T-helper 1 cell (primary cell): ENCODE measurements at places on chromosomes 4 and X.

DNA sequence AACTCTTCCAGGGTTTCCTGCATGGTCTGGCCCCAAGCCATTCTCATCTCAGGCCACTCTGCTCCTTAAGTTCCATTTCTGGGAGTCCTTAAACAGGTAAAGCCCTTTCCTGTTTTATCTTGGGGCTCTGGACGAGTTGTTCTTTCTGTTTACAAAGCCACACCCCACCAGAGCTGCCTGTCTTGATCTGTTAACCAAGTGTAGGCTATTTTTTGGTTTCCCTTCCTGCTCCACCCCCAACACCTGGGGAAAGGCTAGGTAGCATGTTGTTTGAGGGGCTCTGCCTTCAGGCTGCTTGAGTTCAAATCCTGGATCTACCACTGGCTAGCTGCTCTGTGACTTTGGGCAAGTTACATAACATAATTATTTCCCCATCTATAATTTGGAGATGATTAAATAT is 40.0 kb downstream of the ERVMER34-1 start:
- DNase-seq: no peak

- no peak for DNase-seq
Observed at GRCh38 chr4:38117591-38117990, 157.4 kb downstream of the PTTG2 start.

DNA sequence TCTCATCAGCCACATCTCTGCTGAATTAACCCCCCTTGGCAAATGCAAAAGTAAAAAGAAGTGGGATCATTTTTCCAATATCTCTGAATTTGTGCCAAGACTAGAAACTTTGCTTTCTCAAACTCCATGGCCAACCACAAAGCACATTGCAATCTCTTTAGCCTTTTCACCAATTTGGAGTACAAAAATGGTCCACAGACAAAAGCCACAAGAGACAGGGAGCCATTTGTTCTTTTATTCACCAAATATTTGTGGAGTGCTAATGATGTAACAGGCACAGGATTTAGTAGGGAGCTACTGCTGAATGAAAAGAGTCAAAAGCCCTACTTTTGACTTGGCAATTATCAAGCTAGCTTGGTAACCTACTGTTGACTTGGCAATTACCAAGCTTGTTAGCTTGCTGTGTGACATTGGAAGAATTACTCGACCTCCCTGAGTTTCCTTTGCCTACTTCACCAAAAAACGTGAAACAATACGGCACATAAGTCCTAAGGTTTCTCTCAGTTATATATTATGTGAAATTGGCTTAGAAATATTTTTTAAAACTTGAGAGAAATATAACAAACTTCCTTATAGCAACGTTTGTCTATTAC is 97.1 kb upstream of the KLF3 start:
- DNase-seq: no peak

DNA sequence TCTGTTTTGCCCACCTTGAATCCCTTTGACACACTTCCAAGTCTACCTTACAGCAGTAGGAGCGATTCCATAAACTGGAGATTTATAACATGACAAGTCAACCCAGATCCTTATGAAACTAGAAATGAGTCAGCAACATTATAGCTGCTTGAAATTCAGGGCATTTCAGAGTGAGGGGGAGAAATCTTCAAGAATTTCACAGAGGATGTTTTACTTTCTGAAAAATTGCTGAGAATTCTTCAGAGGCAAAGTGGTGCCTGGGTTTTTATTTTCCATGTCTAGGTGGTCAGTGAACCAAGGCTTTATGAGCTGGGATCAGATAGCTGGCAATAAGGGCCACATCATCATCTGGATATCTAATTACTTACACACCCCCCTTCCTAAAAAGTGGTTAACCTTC is 119.8 kb downstream of the PPARGC1A start:
- DNase-seq: no peak

DNA sequence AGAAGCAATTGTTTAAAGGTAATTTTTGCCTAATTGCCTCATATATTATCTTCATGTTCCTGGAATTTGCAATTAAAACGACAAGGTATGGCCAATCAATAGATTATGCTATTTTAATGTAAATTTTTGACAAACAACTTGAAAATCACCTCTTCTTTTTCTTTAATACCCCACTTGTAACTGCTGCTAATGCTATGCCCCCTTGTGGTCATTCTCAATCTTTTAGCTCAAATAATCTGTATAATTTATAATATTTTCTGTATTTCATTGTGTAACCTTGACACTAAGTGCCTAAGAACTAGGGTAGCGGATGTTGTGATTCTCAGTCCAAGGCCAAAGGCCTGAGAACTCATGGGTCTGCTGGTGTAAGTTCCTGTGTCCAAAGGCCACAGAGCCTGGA is 831.7 kb upstream of the POU3F4 start:
- DNase-seq: no peak

GRCh38 chr4:39166177-39166576 is 16.2 kb upstream of the WDR19 start:
- DNase-seq: no peak

- DNase-seq: no peak
Observed at GRCh38 chr4:15427161-15427560, 672 bp upstream of the C1QTNF7 start.

GRCh38 chrX:30153175-30153880 is 62.0 kb upstream of the MAGEB2 start:
- DNase-seq: no peak

- no peak for DNase-seq
Observed at GRCh38 chr4:154124539-154125255, 335.8 kb upstream of the SFRP2 start.

- DNase-seq: no peak
Observed at GRCh38 chrX:14051416-14051815, 21.7 kb upstream of the GEMIN8 start.

- no peak for DNase-seq
Observed at GRCh38 chr4:80015407-80016189, 57.4 kb downstream of the ANTXR2 start.

DNA sequence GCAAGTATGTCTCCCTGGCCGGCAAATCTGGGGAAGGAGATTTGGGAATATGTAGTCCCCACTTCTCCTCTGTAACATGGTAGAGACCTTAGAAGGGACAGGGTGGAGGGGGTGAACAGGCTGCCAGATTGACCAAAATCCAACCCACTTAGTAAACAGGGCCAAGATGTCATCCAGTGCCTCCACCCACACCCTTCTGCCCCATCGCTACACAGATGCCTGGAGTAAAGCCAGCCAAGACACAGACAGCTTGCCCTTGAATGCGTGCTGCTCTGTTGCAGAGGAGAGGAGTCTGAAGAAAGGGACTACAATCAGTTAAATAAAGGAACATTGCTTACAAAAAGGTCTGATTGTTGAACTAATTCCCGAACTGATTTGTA is 160.1 kb upstream of the LDB2 start:
- DNase-seq: no peak

DNA sequence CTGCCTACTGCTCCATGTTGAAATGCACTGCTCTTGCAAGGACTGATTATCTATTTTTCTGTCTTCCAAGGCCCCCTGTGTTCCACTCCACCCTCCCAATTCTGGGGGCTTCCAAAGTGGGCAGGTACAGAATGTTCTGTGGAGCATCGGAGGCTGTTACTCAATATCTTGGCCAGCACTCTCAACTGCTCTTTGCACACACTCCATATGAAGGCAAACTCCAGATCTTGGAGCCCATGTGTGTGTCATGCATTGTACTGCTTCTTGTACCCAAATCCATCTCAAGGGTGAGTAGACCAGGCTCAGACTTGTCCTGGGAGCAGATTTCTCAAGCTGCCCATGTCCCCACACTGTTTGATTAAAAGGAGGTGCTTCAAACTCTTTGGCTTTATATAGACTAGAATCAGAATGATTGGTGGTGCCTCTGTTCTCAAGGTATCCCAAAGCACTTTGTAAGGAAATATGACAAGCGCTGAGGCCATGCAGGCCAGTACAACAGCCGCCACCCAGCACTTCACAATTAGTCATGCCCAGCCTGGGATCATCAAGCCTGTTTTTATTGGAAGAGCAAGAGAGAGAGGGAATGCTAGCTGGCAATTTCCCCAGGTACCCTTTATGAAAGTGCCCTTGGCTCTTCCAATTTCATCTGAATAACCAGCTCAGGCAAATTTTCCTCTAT is 44.3 kb downstream of the AR start:
- no peak for DNase-seq

DNA sequence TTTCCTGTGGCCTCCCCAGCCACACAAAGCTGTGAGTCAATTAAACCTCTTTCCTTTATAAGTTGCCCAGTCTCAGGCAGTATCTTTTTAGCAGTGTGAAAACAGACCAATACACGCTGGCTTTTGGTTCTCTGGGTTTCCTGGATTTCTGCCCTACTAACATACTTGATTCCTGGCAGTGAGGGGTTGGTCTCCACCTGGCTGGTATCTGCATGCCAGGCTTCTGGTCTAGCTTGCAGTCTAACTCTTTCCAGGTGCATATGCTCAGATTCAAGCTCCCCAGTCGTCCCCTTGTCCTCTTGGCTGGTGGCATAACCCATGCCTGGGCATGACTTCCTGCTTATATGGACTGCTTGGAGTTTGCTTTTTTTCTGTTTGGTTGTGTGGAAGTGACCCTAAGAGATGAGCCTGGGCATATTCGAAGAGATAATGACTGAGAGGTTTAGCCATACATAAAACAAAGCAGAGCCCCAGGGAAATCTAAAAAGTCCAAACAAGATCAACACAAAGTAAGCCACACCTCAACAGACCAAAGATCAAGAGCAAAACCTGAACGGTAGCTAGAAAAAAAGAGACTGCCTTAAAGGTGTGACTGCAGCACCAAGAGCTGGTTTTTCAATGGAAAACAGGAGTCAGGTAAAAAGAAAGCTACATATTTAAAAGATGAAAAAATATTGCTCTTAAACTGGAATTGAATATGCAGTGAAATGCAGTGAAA is 102.1 kb upstream of the STS start:
- no peak for DNase-seq

DNA sequence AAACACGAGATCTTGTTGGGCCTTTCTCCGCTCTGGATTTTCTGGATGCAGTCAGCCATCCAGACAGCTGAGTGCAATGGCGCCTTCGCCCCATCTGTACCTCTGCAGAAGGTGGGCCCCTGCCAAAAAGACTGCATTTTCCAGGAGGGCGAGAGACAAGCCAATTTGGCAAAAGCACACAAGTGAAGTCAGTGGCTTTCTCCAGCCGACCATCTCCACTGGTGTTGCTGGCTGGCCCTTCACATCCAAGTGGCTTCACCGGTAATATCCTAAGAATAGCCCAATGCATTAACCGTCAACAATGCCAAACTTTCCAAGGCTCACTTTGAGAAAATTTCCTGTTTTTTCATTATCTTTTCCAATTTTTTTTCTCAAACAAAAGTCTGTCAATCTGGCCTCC is 96.2 kb upstream of the MXRA5 start:
- no peak for DNase-seq
